ENCODE measurements at places on chromosomes 5 and 9. TPM values are rescaled to one million over a fixed set of nuclear protein-coding genes. Genes with fewer than 3 reads are reported as not detected.

GRCh38 chr5:91033370-91033769 is 349.7 kb downstream of the ARRDC3 start:
- no peak for DNase-seq

DNA sequence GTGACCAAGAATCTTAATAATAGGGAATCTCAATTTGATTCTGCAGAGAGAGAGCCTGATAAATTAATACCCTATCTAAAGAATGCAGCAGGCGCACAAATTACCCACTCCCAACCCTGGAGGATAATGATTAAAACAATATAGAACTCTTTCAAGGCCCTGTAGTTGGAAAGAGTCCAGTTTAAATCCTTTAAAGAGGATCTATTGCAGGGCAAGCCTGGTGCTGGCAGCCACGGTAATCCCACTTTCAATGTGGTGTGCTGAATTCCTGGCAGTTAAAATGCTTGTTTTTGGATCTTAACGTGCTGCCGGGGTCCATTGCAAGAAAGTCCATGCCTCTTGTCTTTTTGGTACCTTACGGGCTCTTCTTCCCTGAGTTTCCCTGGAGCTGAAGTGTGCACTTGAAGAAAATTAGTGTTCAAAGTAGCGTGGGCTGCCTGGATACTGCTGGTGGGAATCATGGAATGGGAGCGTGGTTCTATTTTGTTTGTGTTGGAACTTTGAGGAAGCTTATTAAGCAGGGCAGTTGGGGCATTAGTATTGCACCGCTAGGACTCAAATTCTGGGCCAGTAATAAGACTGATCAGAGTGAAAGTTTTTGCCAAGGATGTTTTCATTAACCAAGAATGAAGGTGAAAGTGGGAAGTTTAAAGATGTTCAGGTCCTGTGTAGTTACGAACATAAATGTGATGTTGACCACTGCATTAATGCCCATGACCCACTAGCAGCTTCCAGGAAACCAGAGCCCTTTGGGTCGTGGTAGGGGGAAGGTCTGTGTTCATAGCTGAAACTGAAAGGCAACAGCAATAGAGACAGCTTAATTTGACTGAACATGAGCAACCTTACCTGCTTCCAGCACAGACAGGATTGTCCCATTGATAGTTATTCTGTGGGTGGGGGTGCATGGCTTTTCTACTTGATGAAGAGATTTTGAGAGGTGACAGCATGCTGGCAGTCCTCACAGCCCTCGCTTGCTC is 20.8 kb downstream of the MARCHF6 start:
- no peak for DNase-seq

DNA sequence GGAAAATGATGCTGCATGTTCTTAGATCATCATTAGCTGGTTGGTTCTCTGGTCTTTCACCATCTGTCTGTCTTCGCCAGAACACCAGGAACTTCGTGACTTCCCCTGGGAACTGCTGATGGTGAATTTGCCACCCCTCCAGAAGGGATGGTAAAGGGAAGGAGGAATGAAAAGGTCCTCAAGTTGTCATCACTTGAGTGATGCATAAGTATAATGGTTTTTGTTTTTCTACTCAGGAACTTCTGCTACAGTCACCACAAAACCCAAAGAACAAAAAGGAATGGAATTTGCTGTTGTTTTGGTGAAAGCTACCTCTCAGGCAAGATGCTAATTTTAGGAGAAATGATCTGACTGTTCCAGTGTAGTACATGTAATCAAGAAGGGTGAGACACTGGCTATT is 328.4 kb downstream of the ARHGEF28 start:
- no peak for DNase-seq

GRCh38 chr9:28563291-28563934 is 990.1 kb upstream of the C9orf72 start:
- DNase-seq, result no peak

CBY3 gene
- 0.19 TPM for total RNA-seq

DNA sequence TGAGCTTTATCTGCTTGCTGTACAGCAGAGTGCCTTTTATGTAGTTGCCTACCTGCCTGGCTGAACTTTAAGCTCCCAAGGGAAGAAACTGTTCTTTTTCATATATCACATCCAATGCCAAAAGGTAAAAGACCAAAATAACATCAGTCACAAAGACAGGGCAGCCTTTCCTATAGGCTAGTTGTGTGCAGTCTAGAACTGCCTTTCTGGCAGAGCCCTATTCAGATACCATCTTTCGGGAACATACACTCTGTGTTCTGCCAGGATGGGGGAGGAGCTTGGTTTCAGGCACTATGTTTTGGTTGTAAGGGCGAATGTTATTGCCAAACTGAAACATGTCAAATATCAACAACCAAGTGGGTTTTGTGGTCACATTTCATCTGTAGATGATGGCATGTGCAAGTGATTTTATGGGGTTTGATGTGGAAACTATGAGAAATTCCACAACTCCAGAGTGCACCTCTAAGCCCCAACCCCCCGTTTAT is 314.5 kb downstream of the ADGRV1 start:
- DNase-seq, result no peak

GRCh38 chr5:150068472-150068871 is 17.9 kb downstream of the CSF1R start:
- no peak for DNase-seq

DNA sequence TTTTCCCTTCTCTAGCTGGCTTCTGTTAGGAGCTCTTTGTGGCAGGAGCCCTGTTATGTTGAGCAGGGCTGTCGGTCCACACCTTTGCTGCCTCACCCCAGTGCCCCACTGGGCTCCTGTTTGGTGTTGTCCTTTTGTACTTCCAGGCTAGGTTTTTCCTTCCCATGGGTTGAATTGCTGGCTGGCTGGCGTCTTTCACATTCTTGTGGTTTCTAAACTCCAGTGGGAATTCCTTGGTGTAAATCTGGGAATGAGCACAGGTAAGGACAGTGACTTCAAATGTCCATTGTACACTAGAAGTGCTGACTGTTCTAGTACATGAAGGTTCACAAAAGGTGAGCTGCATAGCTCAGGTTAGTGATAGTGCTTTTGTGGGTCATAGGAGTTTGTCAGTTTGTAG is 30.4 kb downstream of the RASGRF2 start:
- no peak for DNase-seq

DNA sequence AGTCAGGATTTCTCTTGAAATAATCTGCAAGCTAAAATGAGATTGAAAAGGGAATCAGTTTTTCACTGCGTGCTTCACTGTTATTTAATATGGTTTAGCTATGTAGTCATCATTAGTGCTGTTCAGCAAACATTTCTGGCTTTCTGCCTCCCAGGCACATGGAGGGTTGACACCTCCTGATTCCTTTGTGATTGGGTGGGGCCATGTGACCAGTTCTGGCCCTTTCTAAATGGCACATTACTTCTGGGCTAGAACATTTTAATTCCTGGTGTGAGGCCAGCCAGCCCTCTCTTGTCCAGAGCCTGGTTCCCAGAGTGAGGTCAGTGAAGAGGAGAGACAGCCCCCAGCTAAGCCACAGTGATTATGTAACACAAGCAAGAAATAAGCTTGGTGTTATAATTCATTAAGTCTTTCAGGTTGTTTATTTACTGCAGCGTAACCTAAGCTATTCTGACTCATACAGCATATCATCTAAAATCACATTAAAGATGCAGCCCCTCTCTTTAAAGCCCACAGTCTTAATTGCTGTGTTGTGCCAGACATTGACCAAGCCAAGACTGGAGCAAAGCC is 17.4 kb upstream of the ARSI start:
- no peak for DNase-seq

GRCh38 chr9:77648234-77649108 is at the start of gene GNA14:
TSS of gene GNA14 (minus strand) at chr9:77648322. CDS start at chr9:77647793, 529 bp downstream.
- DNase-seq, result peak; percentile 4

GRCh38 chr5:65149827-65150226 is 331.9 kb downstream of the ADAMTS6 start:
- DNase-seq, result no peak

GRCh38 chr5:172076761-172077244 is 70.4 kb upstream of the FBXW11 start:
- DNase-seq, result no peak

DNA sequence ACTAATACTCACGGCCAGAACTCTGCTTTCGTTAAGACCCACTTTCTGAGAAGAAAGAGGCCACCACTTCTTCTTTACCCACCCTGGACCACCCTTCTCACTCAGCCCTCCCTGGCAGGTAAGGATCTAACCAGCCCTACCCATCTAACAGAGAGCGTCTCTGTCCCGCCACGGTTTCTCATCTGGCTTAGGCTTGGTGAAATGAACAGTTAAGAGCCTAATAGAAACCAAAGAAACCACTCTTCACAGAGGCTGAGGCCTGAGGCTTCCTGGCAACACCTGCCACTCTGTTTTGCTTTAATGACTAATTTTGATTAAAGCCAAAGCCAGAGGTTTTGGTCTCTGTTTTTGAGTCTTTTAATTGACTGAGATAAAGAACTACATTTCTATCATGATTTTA is 354.1 kb upstream of the SLC30A5 start:
- DNase-seq, result no peak

GRCh38 chr5:24535646-24536045 is 109.1 kb downstream of the CDH10 start:
- DNase-seq, result no peak

IRX1 gene
- 0.94 TPM for total RNA-seq

DNA sequence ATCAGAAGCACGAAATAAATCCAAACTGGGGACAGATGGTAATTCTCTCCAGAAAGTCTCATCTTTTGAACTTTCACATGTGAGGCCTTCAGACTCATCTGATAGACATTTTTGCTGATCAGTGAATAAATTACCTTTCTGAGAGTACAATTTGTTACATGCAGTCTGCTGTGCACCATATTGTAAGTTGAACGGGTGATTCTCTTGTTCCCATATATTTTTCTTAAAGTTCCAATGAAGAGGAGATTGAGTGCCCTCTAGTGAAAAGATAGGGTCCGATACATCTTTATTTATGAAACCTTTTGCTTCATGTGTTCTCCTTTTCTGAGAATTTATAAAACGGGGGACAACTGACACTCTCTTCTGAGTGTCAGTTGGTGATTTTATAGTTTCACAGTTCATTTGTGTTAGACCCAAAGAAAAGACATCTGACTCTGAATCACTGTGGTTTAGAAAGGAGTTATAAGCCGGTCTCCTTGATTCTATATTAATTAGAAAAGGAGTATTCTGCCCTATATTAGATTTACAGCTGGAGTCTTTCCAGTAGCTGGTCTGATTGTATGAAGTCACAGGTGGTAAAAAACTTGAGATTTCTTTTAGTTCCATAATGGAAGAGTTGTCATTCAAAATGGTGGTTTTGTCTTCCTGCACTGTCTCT is 30.4 kb downstream of the GNG10 start:
- no peak for DNase-seq

MIGA2 gene
- 14.4 TPM for total RNA-seq

DNA sequence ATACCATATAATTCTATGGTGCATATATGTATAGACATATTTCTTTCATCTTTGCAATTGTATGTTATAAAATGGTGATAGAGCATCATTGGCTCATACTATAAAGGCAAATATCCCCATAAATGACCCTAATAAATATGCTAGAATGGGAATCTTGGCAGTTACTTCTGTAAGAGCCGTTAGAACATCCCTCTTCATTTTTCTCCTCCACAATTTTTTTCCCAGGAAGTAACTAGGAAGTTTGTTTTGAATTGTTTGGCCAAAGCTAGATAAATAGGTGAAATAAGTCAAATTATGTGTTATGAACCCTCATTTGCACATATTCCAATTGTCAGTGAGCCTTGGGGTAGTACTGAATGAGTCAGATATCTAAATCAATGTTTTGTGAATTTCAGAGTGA is 209.9 kb downstream of the ADAMTSL1 start:
- DNase-seq, result no peak

GRCh38 chr5:180607861-180608571 is 16.7 kb upstream of the SCGB3A1 start:
- no peak for DNase-seq

DNA sequence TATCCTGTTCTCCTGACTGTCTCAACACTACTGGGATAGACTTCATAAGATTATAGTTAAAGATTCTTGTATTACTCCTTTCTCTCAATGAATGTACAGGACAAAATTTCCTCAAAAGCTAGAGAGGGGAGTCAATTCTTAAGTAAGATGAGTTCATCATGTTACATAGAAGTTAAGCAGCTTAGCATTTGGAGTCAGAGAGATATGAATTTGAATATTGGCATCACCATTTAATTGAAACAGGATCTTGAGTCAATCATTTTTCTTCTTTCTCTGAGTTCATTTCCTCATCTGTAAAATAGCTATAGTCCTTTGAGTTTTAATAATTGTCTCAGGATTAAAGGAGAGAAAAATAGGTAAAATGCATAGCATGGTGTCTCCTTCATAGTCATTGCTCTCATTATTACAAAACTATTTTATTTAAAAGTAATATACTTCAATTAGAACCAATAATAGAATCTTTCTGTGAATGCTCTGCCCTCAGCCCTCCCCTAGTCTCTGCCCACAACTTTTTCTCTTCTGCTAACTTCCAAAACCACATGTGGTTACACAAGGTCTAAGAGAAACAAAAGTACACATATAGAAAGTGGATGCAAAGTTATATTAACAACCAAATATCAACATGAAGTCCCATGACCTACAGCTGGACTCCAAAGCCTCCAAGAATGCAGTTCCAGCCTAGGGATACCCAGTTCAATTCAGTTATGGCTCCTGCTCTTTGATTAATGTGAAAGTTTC is 265.6 kb downstream of the TLE1 start:
- DNase-seq, result no peak

- DNase-seq, result no peak
These were observed 8.5 kb upstream of the TMEM268 start for GRCh38 chr9:114602620-114603019.

- no peak for DNase-seq
These were observed 184.1 kb downstream of the DIRAS2 start for GRCh38 chr9:90458485-90458884.

GRCh38 chr5:106601620-106602019 is 1069.1 kb downstream of the EFNA5 start:
- DNase-seq, result no peak

ANKRD34B gene
- 0.05 TPM for total RNA-seq

ECM2 gene
- total RNA-seq, result 1.3 TPM

GRCh38 chr9:38182321-38182720 is 113.3 kb upstream of the SHB start:
- DNase-seq, result no peak

All from thymus (tissue), 14 donors.